ENCODE measurements at places on chromosomes 5 and 9. TPM values are rescaled to one million over a fixed set of nuclear protein-coding genes. Genes with fewer than 3 reads are reported as not detected.

The PRRC2B gene
- total RNA-seq, result 460 TPM

DNA sequence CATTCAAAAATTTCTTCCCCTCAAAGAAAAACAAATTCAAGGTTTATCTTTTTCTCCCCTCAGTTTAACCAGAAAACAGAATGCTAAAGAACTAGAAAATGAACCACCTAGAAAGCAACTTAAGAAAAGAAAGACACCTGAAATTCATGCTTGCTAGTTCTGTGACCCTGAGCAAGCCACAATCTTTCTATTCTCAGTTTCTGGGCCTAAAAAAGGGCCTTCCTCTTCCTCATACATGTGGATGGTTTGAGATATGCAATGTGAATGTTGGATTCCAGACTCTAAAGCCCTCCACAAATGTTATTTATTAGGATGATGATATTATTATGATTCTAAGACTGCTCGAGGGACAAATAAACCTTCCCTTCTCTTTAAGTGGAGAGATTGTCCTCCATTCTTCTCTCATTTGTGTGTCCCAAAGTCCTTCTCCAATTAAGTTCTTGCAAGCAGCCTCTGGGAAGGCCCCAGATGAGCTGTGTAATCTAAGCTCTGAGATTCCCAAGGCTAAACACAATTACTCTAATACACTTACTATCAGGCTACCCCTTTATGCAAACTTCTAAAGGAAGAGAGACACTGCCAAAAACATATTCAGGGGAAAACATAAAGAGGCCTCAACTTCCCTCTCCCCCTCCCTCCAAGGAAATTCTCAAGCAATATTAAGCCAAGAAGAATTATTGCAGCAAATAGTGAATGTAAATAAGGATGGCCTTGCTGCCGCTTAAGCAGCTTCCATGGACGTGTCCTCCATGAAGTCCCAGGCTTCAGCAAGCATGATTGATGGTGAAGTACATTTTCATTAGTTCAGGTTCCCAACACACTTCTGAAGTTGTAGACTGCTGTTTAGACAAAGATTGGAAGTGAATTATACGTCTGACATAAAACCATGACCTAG lies 80.2 kb downstream of the PRKACG start:
- no peak for DNase-seq

The KLHL3 gene
- total RNA-seq, result 32.1 TPM

GRCh38 chr9:136204838-136205706 lies at the start of gene LHX3:
LHX3 (minus strand) TSS chr9:136205128; CDS start chr9:136205012, 116 bp downstream.
- DNase-seq, result peak; percentile 62
